Left colon (tissue), 2 donors: ENCODE measurements at places on chromosomes 5 and 9. TPM values are rescaled to one million over a fixed set of nuclear protein-coding genes. Genes with fewer than 3 reads are reported as not detected.

DNA sequence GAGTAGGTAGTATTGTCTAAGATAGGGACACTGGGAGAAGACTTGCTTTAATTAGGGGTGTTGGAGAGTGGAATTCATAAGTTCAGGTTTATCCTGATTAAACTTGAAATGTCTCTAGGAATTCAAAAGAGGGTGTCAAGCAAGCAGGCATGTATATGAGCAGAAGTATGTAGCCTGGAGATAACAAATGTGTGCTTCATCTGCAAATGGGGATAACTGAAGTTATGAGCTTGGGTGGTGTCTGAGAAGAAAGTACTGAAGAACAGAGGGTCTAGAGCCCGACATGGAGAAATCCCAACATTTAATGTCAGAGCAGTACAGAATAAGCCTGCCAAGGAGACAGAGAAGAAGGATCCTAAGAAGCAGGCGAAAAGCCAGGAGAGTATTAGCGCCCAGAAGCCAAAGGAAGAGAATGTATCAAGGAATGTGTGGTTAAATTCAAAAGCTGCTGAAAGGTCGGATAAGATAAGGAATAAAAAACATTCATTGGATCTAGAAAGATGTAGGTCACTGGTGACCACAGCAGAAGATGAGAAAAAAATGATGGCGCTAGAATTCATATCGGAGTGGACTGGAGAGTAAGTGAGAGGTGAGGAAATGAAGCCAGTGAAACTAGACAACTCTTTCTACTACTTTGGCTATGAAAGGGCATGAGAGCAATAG is 401.5 kb upstream of the PIK3R1 start:
- no peak for DNase-seq

DNA sequence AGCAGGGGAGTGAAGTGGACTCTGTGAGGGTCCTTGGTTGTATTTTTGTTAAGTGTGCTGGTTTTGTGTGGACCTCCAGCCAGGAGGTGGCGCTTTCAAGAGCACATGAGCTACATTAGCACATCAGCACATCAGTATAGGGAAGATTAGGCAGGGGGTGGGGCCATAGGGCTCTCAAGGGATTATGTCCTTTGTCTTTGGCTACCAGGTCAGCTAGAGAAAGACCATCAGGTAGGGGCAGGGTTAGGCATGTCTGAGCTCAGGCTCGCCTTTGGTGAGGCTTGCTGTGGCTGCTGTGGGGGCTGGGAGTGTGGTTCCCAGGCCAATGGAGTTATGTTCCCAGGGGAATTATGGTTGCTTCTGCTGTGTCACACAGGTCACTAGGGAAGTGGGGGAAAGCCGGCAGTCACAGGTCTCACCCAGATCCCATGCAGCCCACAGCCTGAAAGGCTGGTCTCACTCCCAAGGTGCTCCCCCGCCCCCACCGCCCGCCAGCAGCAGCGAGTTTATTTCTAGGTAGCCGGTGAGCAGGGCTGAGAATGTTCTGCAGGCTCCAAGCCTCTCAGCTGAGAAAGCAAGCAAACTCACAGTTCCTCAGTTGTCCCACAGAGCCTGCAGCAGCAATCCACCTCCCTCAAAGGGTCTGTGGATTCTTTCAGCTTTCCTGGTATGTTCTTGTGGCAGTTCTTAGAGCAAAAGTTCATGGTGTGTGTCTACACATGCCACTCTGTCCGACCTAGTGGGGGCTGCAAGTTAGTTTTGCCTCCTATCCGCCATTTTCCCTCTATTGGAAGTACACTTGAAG is 13.7 kb downstream of the OR1J1 start:
- peak; percentile 10 for DNase-seq

GRCh38 chr9:79975621-79976256 is 404.0 kb downstream of the TLE4 start:
- no peak for DNase-seq

DNA sequence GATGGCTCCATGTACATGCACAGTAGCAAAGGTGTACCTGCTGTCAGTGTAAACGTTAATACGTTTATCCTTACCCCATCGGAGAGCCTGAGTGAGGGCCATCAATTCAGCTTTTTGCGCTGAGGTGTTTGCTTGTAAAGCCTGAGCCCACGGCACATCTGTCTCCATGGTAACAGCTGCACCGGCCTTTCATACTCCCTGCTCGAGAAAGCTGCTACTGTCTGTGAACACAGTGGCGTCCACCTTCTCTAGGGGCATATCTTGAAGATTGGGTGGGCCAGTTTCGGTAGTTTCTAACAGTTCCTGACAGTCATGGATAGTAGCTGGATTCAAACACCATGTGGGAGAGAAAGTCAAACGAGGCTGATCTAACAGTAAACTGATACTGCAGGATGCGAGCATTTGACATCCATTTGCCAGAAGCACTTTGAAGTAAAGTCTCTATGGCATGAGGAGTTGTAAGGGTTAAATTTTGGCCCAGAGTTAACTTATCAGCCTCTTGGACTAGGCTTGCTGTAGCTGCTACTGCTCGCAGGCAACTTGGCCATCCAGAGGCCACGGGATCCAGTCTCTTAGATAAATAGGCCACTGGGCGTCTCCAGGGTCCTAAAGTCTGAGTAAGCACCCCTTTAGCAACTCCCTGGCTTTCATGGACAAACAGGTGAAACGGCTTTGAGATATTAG is 21.0 kb upstream of the RHOBTB3 start:
- DNase-seq = no peak

DNA sequence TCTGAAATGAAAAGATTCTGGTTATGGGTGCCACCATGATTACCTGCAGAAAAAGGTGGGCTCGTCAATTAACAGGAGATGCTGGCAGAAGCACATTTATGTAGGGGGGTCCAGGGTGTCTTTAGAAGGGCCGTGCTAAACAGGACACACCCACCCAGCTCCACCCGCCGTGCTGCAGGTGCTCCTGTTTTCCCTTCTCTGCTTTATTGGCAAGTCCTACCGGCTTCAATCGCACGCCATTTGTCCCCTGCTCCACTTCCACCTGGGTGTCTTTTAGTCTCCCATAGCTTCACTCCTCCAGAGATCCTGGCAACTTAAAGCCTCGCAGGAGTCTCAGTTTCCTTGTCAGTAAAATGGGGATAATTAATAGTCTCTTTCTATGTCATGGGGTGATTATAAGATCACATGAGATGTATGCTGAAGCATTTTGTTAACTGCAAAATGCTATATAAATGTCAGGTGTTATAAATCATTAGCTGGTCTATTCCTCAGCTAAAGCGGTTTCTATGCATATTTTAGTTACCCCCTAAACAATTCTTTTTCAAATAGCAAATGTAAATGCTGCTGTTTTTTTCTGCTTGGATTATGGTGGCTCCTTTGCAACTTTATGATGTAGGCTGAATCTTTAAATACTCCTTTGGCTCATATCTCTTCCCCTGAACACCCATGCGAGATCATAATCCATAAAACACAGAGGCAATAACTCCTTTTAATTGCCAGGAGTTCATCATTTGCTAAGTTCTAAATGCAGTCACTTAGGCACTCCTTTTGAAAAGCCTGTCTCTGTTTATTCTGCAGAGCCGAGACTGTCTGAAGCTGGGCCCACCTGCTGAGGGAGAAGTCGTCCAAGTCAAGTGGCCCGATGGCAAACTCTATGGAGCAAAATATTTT is 406.9 kb downstream of the KDM4C start:
- DNase-seq = peak; percentile 43

GRCh38 chr5:83321483-83322055 is 150.0 kb upstream of the VCAN start:
- no peak for DNase-seq

DNA sequence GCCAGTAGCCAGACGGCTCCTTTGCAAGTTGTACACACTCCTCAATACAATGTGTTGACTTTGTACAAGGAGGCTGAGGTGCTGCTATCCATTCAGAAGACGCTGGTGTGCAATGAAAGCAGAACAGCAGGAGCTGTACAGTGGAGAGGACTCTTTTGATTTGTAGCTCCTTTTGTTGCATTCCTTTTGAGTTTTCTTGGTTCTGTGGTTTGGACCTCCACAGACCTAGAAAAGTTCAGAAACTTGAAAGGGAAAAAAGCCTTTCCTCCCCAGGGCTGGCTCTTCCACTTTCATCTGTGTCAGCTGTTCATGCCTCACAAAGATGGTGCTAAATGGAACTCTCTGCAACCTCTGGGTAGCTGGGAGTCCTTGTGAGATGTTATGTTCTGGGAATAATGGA is 117.4 kb downstream of the MAT2B start:
- no peak for DNase-seq

SLC6A3 gene
- not detected for total RNA-seq

FAM200C gene
- total RNA-seq = 1.3 TPM

PARP8 gene
- 7.1 TPM for total RNA-seq
